ENCODE measurements at places on chromosomes 16 and 17. TPM values are rescaled to one million over a fixed set of nuclear protein-coding genes. Genes with fewer than 3 reads are reported as not detected.

ABCA9 gene
- not detected for total RNA-seq

ASPHD1 gene
- total RNA-seq: 1.6 TPM

TAC4 gene
- total RNA-seq: not detected

NPIPA8 gene
- total RNA-seq: not detected

AIPL1 gene
- not detected for total RNA-seq

FAM20A gene
- total RNA-seq: not detected

SCGB1C2 gene
- not detected for total RNA-seq

PHF23 gene
- total RNA-seq: 24.0 TPM

GRCh38 chr16:66523861-66524354 is 26.0 kb downstream of the TK2 start:
- peak; percentile 58 for DNase-seq

- no peak for DNase-seq
Measured at GRCh38 chr17:6868582-6868981, 37.1 kb upstream of the TEKT1 start.

GRCh38 chr16:66007717-66008116 is 358.8 kb upstream of the CDH5 start:
- DNase-seq: no peak

DNA sequence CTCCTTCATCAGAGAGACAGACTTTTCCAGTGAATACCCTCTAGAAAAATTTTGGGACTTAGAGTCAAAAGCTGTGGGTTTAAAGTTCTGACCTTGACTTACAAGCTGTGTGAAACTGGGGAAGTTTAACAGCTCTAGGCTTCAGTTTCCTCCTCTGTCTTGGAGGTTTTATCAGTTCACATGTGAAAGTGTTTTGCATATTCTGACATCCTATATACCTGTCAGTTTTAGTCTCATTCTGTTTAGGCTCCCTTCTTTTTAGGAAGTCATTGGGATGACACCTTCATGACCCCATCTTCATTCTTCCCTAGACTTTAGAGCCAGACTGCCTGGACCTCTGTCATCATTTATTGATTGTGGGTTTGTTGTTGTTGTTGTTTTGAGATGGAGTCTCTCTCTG is 44.4 kb downstream of the YPEL2 start:
- DNase-seq: no peak

DNA sequence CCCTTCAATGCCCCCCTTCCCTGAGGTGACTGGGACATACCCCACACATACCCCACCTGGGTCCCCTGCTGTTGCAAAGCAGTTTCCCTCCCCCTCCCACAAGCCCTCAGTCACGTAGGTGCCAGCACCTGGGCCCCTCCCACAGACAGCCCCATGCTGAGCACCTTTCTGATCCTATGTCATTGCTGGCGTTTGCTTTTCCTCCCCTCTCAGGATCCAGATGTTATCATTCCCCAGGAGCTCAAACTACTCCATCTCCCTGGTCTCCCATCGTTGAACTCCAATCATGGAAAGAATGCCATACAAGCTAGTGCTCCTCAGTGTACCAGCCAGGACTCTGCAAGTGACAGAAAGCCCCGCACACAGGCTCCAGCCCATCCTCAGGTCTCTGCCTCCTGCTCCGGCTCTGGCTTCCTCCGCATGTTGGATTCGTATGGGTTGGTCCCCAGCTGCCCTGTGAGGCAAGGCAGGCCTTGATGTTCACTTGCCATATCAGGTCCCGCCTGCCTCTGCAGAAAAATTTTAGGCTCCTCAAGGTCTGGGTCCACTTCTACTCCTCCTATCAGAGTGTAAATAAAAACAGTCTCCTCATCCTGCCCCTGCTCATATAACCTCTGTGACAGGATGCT is 31.4 kb upstream of the MED9 start:
- no peak for DNase-seq

- DNase-seq: no peak
Measured at GRCh38 chr16:79213214-79213613, 387.3 kb downstream of the MAF start.

DNA sequence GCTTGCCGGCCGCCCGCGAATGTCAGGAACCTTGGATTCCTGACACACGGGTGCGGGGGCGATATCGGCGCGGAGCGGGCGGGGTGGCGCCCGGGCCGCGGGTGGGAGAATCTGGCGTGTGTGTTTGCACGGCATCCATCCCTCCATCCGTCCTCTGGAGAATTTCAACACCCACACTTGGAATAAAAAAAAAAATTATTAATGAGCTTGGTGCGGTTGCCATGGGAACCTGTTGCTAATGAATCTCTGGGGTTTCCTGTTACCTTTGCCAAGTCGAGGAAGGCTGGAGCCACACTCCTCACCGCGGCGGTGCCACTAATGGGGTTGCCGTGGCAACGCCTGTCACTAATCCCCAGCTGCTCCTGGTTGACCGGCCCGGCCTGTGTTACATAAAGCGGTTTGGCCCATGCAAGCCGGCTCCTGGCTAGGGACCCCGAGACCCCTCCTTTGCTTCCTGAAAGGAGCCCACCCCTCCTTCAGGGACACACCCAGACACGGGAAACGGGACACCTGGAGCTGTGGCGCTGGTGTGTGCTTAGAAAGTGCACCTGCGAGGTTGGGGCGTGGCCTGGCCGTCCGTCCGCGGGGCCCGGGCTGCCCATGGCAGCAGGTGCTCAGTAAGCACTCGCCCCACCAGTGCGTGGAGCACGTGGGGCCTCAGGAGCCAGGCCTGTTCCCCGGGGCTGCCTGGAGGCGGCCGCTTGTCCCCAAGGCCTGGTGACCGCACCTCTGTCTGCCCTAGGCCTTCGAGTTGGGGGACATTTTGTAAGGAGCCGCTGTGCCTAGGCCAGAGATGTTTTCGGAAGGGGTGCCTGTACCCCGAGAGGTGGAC is 14.6 kb downstream of the CACNA1H start:
- no peak for DNase-seq

GRCh38 chr16:85173981-85174751 is 61.9 kb upstream of the CIBAR2 start:
- no peak for DNase-seq

GRCh38 chr16:3609895-3610697 is 1.3 kb downstream of the SLX4 start:
- DNase-seq: no peak

GRCh38 chr17:76688165-76688622 is 22.6 kb downstream of the MXRA7 start:
- DNase-seq: no peak

DNA sequence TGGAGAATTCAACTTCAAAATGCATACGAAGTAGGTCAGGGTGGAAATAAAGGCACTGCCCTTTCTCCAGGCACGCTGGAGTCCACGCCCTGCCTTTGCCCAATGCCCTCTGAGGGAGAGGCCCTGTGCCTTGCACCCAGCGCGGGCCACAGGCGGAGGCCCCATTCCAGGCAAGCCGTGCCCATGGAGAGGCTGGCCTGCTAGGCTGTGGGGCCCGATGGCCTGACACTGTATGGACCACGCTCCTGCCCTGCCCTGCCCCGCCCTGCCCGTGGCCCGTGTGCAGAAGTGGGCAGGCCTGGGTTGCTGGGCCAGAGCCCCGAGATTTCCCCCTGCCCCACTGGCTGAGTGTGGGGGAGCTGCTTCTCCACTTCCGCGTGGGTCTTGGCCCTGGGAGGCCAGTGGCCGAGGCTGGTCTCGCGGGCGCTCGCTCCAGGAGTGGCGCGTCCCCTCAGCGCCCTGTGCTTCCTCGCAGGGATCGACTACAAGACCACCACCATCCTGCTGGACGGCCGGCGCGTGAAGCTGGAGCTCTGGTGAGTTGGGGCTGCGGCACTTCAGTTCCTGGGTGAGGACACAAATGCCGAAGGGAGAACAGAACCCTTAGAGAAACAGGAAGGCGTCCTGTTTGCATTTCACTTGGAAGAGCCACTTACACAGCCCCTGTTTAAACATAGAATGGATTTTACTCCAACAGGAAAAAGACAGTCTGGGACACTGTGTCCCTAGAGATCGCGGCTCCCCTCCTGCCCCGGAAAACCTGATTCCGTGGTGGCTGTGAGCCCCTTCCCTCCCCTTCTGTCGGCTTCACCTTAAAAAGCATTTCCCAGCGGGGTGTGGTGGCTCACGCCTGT is 13.8 kb upstream of the WFIKKN1 start:
- DNase-seq: no peak

DNA sequence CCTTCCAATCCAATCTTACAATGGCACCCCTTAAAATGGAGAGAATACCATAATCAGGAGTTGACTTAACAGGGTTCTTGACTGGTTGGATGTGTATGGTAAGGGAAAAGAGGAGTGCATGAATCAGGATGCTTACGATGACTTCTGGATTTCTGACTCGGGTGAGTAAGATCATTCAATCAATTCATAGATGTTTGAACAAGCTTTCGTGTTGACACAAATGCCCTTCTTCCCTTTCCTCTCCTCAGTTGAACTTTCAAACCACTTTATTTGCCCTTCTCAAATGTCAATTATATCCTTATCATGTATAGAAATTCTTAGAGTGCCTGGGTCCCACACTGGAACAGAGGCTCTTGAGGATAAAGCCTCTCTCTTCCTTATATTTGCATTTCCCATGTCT is 25.9 kb downstream of the ABCC12 start:
- DNase-seq: no peak
